Large intestine (tissue), 12 donors: ENCODE measurements at places on chromosomes 5 and 9. TPM values are rescaled to one million over a fixed set of nuclear protein-coding genes. Genes with fewer than 3 reads are reported as not detected.

The PCDHGA1 gene
- polyA plus RNA-seq, result 0.30 TPM

The FRMD3 gene
- polyA plus RNA-seq, result 4.4 TPM

The CDC20B gene
- 0.15 TPM for polyA plus RNA-seq

The TMEM174 gene
- not detected for polyA plus RNA-seq

The ENHO gene
- polyA plus RNA-seq, result 10.6 TPM
